ENCODE measurements at places on chromosomes 4 and X.

GRCh38 chrX:150229481-150229880 is 133.6 kb upstream of the MAMLD1 start:
- DNase-seq, result no peak

GRCh38 chr4:107213880-107214279 is 177.8 kb upstream of the DKK2 start:
- no peak for DNase-seq

GRCh38 chrX:87664381-87664780 is 146.8 kb downstream of the KLHL4 start:
- DNase-seq, result peak; percentile 51

DNA sequence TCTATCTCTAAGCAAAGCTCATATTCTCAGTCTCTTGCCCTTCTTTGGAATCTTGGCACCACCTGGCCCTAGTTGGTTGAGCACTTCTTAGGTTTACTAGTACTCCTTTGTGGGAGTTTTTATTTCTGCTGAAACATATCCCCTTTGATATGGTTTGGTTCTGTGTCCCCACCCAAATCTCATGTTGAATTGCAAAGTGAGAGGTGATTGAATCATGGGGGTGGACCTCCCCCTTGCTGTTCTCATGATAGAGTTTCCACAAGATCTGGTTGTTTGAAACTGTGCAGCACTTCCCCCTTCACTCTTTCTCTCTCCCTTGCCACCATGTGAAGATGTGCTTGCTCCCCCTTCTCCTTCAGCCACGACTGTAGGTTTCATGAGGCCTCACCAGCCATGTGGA is 22.2 kb upstream of the SYNPO2 start:
- no peak for DNase-seq

DNA sequence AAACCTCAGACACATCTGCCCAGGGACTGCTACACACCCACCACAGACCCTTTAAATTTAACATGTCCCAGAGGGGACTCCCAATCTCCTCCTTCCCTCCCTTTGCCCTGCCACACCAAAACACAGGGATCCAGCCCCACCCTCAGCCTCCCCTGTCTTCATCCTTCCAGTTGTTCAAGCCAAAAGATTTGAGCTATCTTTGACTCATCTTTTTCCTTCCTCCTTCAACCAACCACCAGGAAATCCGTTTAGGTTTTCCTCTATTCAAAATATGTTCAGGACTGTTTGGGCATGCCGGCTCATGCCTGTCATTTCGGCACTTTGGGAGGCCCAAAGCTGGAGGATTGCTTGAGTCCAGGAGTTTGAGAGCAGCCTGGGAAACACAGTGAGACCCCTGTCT is 6.9 kb upstream of the STK32B start:
- DNase-seq, result no peak

DNA sequence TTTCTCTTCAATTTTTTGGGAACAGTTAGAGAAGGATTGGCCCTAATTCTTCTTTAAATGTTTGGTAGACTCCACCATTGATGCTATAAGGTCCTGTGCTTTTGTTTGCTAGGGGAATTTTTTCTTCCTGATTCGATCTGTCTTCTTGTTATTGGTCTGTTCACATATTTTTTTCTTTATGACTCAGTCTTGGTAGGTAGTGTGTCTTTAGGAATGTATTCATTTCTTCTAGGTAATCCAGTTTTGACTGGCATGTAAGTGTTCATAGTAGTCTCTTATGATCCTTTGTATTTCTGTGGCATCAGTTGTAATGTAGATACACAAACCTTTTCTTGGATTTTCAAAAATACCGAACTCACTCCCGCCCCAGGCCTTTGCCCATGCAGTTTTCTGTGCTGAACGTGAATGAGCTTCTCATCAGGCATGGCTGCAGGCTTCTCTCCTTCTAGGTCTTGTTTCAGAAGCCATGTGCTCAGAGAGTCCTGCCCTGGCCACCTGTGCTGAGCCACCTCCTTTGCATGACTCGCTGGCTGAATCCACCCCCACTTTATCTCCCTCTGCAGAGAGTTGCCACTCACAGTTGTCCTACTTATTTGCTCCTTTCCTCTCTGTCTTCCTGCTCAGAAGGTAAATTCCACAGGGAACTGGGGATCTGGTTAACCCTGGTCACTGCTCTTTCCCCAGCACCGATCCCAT is 67.0 kb downstream of the STK32B start:
- no peak for DNase-seq

- DNase-seq, result no peak
Observed at GRCh38 chrX:45540181-45540580, 339.5 kb upstream of the DIPK2B start.

- DNase-seq, result no peak
Observed at GRCh38 chr4:90585961-90586360, 458.8 kb downstream of the CCSER1 start.
